ENCODE measurements at places on chromosomes 3 and 15.

- no peak for DNase-seq
Observed at GRCh38 chr3:31189971-31190370, 295.5 kb upstream of the GADL1 start.

DNA sequence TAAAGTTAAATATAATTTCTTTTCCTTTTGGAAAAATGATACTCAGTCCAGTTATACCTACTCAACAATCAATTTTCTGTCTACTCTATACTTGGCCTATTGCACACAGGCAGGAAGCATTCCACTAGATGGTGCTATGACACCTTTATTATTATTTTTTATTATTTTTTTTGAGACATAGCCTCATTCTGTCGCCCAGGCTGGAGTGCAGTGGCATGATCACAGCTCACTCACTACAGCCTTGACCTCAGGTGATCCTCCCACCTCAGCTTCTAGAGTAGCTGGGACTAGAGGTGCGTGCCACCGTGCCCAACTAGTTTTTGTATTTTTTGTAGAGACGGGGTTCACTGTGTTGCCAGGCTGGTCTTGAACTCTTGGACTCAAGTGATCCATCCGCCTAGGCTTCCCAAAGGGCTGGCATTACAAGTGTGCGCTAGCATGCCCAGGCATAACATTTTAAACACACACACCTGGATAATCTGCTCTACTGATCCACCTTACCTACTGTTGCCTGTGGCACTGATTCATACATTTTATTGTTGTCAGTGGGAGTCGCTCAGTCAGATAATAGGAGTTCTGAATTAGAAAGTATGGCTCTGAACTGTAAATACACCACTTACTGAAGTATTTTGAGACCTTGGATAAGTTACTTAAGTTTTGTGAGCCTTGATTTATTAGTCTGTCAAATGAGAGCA, 56.2 kb downstream of the EIF3J start:
- DNase-seq = peak; percentile 17

DNA sequence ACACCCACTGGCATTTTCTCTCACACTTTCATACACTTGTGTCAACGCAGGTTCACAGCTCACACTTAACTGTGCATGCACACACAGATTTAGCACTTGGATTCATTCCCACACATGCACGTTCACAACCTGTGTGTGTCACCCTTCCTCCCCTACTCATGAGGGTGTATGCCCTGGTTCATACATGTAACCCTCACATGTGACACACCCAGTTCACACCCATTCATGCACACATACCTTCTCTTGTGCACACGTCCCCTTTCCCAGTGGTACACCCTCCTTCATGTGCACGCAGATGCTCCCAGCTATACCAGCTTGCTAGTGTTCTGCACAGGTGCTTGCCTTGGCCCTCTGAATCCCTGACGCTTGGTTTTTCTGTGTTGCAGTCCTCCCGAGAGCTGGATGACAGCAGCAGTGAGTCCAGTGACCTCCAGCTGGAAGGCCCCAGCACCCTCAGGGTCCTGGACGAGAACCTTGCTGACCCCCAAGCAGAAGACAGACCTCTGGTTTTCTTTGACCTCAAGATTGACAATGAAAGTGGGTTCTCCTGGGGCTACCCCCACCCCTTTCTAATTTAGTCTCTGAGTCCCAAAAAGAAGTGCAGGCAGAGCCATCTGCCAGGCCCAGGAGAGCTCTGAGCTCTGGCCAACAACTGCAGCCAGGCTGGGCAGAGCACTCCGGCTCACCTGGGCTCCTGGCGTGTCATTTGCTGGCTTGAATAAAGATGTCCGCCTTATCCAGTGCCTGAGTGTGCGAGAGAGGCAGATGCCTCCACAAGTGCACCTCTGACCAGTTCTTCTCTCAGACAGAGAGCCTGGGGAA, 39.5 kb downstream of the GOLGA6A start:
- DNase-seq = no peak

DNA sequence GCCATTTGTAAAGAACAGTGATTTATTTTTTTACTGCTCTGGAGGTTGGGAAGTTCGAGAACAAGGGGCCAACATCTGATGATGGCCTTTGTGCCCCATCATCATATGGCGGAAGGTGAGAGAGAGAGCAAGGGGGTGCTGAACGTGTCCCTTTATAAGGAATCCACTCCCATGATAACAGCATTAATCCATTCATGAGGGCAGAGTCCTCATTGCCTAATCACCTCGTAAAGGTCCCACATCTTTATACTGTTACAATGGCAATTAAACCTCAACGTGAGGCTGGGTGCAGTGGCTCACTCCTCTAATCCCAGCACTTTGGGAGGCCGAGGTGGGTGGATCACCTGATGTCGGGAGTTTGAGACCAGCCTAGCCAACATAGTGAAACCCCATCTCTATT, 8.3 kb downstream of the IL12A start:
- DNase-seq = no peak

DNA sequence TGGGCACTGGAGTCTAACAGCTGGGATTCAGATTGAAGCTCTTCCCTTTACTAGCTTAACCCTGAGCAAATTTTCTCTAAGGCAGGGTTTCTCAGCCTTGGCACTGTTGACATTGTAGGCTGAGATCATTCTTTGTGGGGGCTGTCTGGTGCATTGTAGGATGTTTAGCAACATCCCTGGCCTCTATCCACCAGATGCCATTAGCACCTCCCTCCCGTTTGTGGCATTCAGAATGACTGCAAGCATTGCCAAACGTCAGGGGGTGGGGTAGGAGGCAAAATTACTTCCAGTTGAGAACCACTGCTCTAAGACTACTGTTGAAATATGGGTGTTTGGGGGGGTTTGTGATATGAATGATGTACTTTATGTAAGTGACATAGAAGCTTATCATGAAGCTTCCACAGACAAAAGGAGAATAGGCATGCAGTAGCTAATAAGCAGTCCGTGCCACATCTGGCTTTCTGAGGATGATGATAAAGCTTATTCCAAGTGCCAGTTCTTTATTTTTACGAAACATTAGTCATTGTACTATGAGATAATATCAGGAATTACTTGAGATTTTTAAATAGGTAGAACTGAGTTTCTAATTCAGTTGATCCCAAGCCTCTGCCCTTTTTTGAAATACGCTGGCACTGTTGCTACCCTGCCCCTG, 39.3 kb downstream of the NKIRAS1 start:
- DNase-seq = no peak

DNA sequence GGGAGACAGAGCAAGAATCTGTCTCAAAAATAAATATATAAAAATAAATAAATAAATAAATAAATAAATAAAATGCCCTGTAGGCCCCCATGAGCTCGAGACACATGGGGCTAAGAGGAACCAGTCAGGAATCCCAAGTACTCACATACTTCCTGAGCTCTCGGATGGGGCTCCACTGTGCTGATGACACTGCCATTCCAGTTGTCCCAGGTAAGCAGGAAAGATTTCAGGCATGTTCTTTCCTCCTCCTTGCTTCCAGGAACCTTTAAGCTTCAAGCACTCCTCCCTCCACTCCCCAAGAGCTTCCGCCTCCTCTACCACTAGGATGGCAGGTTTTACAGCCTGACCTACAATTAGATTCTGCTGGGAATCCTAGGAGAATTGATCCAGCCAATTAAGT, 113.4 kb downstream of the SLC49A4 start:
- no peak for DNase-seq

- DNase-seq = no peak
Observed at GRCh38 chr3:145900056-145900829, 260.7 kb downstream of the PLOD2 start.

DNA sequence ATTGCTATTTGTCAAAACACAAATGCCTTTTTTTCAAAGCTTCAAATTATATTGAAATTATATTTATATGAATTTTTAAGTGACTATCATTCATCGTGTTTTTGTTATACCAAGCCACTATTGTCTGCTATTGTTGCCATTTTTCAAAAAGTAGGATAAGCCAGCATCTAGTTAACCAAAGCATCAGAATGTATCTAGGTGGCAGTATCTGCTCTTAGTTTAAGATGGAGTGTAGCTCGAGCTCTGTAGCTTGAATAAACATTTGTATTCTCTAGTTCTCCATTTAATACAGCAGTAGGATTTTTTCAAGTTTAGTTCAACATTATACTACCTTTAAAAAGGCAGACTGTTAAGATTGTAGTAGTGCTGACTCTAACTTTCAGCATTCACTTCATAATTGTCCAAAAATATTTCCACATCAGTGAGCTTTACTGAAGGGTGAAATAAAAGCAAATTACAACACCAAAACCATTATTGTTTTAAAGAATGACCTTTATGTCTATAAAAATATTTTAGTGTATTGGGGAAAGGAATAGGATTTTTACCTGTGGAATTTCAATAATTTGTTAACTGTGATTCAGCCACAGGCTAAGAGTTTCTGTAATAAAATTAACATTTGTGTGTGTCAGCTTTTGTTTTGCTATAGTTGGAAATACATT, 19.6 kb upstream of the C15orf61 start:
- no peak for DNase-seq

DNA sequence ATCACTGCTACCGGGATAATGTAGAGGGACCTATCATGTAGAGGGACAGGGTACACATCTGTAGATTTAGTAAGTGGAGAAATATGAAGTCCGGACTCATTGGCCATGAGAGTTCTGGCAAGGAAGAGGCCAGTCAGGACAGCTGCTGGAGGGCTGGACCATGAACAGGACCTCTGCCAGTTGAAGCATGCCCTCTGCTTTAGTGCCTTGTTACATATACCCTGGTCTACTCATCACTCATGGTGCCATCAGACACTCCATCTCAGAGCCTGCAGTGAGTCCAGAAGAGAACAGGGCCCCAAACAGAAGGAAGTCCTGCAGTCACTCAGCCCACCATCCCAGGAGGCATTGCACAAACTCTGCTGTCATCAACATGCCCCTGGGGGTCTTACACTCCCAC, 54.7 kb upstream of the CA12 start:
- no peak for DNase-seq
